ENCODE measurements at places on chromosomes 2 and 18. TPM values are rescaled to one million over a fixed set of nuclear protein-coding genes. Genes with fewer than 3 reads are reported as not detected.

- H3K27me3 ChIP-seq: peaks cover 14% of the 10 kb centered on the region
- no peak for DNase-seq
- H3K27ac ChIP-seq: no peak overlapping the region
- H3K36me3 ChIP-seq: no peaks in the 10 kb centered on the region
- no peak overlapping the region for H3K4me3 ChIP-seq
Measured at GRCh38 chr18:32443706-32444215, 26.9 kb downstream of the GAREM1 start.

DNA sequence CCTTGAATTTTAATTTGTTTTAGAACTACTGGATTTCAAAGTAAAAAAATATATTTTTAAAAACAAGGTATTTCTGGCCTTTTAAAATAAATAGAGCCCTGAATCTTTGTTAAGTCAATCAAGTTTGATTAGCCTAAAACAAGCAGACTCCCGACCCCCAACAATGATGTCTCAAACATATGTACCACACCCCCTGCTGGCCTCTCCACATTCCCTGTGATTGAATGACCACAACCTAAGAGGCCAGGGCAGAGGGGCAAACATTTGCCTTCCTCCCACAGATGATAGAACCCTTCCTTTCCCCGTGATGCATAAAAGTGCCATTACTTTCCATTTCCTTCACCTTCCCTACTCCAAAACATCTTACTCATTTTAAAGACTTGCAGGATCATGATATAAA lies 130.9 kb downstream of the STK39 start:
- no peak for DNase-seq
- H3K4me1 ChIP-seq: no peaks in the 10 kb centered on the region
- H3K27ac ChIP-seq: no peak overlapping the region

KIF5C gene
- total RNA-seq: 21.7 TPM

DNA sequence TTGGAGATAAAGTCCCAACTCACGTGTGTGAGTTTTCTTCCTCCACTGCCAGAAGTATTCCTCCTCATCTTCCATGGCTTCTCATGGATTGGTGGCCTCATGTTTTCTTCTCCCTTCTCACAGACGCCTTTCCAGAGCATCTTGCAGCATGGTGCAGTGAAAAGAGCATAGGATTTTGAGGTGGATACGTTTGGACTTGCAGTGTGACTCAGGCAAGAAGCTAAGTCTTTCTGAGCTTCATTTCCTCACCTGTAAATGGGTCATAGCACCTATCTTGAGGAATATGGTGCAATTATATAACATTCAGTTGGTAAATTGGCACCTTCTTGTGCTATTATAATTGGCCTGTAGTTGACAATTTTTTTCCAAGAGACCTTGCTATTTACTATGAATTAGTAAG lies 247.6 kb downstream of the RDH14 start:
- no peaks in the 10 kb centered on the region for H3K27me3 ChIP-seq
- H3K4me1 ChIP-seq: no peaks in the 10 kb centered on the region
- no peak overlapping the region for H3K27ac ChIP-seq
- no peak for DNase-seq
- no peaks in the 10 kb centered on the region for H3K36me3 ChIP-seq

GRCh38 chr2:174342686-174343342 lies 8.1 kb downstream of the SP9 start:
- peak overlapping the region; percentile 41 for H3K4me3 ChIP-seq
- no peak overlapping the region for H3K27ac ChIP-seq
- no peak for DNase-seq
- H3K36me3 ChIP-seq: peaks cover 5% of the 10 kb centered on the region
- H3K27me3 ChIP-seq: peaks cover 62% of the 10 kb centered on the region
